T-helper 1 cell (primary cell): ENCODE measurements at places on chromosomes 3 and 15.

DNA sequence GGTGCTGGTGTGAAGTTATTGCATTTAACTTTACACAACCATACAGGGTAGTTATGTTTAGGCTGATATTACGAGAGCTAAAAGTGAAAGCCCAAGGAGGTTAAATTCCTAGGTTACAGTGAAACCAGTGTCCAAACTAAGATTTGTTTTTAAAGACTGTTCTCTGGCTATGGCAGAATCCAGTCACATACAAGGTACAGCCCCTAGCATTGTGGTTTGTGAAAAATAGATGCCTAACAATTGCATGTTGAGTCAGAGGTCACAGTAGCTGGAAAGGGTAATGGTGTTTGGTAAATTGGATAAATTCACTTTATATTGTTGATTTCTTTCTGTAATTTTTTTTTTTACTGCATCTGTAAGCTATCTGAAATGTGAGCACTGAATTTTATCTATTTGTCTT, 614.6 kb upstream of the TBL1XR1 start:
- no peak for DNase-seq

GRCh38 chr3:100245927-100246326, 14.9 kb upstream of the TBC1D23 start:
- DNase-seq: no peak

- no peak for DNase-seq
These were observed 73.2 kb downstream of the SUCNR1 start for GRCh38 chr3:151946606-151947005.

- DNase-seq: no peak
These were observed 330.2 kb downstream of the EPHB1 start for GRCh38 chr3:135125171-135125801.

- no peak for DNase-seq
These were observed 50.6 kb downstream of the B3GNT5 start for GRCh38 chr3:183303690-183304089.

DNA sequence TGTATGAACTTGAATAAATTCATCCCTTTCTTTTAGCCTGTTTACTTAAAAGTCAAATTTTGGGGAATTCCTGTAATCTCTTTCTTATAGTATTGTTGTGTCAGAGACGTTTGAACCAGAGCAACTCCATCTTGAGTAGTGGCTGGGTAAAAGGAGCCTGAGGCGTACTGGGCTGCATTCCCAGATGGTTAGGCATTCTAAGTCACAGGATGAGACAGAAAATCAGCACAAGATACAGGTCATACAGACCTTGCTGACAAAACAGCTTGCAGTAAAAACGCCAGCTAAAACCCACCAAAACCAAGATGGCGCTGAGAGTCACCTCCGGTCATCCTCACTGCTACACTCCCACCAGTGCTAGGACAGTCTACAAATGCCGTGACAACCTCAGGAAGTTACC, 94.5 kb downstream of the P3H2 start:
- no peak for DNase-seq

GRCh38 chr3:43759297-43759782, 68.6 kb downstream of the ABHD5 start:
- DNase-seq: no peak

DNA sequence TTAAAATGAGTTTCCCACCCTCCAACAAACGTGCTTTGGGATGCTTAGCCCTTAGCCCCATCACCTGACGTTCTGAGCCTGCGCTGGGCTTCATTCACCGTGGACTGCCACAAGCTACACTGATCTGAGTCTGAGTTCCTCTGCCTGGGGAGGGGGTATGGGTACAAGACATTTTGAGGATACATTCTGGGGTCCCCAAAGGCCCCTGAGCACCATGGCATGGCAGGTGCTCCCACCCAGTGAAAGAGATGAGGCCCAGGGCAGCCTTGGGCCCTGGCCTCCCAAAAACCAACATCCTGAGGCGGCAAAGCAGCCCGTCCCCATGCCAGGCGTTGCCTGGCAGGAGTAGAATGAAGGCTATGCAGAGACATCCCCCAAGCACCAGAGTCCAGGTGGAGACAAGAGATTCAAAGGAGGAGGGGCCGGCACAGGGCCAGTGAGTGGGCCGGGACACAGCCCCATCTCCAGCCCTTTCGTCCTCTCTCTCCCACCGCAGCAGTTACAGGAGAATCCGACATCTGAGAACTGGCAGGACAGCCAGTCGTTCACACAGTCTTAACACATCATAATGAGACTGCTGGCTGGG, 74.5 kb downstream of the VGLL4 start:
- DNase-seq: no peak

GRCh38 chr15:64685230-64685888, 90.0 kb downstream of the RBPMS2 start:
- no peak for DNase-seq

- no peak for DNase-seq
These were observed 4.4 kb downstream of the INSYN1 start for GRCh38 chr15:73748730-73749129.
